Large intestine (tissue), 12 donors: ENCODE measurements at places on chromosomes 2 and 18. TPM values are rescaled to one million over a fixed set of nuclear protein-coding genes. Genes with fewer than 3 reads are reported as not detected.

Gene FNDC4
- polyA plus RNA-seq, result 4.2 TPM

Gene TUBA4B
- polyA plus RNA-seq, result not detected

GRCh38 chr2:8659092-8659734 lies 22.6 kb upstream of the ID2 start:
- DNase-seq, result no peak

DNA sequence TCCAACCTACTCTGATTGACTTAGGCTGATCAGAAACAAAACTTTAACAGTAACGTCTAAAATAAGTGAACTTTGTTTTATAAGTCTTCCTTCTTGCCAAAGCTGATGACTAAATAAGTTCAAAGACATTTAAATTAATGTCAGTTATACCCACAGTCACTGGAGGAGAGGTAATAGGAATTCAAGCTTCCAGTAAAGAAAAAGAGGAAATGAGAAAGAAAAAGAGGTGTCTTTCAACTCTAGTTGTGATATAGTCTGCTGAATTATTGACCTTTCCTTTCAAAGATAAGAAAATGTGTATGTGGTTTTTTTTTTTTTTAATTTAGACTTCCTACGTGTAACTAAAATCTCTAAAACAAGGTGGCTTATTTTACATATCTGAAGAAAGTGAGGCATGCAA lies 191.5 kb downstream of the SLC8A1 start:
- no peak for DNase-seq

DNA sequence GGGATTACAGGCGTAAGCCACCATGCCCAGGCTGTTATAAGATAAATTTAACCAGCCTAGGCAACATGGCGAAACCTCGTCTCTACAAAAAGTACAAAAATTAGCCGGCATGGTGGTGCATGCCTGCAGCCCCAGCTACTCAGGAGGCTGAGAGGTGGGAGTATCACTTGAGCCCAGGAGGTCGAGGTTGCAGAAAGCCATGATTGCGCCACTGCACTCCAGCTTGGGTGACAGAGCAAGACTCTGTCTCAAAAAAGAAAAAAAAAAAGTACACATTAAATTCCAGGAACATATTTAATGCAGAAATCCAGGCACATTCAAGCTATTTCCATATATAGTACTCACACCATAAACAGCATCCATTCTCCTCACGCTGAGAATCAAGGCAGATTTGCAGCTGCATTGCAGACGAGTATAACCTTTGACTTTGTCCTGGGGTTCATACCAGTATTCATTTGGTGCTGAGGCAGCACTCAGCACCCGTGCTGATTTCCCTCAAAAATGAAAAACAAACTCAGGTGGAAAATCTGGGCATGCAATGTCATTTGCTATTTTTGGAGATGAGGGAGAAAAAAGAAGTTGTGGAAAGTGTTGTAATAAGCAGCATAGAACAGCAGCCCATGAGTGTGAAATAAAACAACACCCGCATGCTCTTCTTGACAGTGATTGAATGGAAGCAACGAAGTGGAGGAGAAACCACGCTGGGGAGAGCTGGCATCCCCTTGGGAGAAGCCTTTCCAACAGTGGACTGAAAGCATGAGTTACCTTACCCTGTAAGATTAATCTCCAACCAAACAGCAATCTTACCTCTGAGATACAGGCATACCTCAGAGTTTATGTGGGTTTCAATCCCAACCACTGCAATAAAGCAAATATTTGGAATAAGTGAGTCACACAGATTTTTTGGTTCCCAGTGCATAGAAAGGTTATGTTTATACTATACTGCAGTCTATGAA lies 46.8 kb upstream of the ANXA4 start:
- DNase-seq, result no peak

GRCh38 chr2:162058973-162059668 lies 14.9 kb downstream of the DPP4 start:
- no peak for DNase-seq

DNA sequence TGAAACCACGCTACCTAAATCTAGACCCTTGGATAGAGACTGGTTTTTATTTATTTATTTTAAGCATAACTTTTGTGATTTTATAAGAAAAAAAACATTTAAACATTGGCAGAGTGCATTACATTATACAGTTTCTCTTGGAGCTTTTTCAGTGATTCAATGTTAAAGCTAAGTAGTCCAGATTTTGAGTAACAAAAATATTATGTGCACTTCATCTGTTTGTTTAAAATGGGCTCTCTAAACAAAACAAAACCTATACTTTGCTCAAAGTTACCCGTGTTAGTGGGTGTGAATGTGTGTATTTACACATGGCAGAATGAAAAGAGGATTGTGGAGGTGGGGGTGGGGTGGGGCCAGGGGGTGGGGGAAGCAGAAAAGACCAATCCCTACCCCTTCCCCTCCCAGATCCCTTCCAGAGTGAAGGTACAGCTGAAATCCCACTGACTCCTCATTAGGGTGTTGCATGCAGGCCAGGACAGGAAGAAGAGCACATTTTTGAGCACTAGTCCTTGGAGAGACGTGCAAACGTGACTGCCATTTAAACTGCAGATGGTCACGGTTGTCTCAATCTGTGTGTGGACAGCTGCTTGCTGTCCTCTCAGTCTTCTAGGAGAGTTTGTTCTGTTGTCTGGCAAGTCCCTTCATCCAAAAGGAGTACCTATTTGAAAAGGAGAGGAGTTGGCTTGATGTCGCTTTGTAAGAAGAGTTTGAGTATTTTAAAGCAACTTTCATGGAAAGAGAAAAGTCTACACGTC lies 303.0 kb downstream of the ICOS start:
- DNase-seq, result no peak

Gene ZBTB7C
- polyA plus RNA-seq, result 1.7 TPM

Gene RAD51AP2
- 0.06 TPM for polyA plus RNA-seq

DNA sequence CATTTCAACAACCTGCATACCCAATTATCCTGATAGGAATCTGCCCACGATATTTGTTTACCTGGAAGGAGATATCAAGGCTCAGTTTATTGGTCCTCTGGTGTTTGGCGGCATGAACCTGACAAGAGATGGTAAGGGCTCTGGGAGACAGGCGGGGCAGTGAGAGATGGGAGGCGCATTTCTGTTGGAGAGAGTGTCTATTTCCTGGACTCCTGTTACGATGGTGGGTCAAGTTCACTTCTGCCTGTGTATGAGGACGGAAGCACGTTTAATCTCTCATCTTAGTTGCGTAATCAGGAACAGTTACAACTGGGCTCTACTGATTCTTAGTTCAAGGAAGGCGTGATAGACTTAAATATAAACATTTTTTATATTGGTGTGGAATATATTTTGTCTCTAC lies 8.9 kb downstream of the PDCL3 start:
- peak; percentile 73 for DNase-seq

GRCh38 chr18:3104190-3105054 lies 91.5 kb upstream of the LPIN2 start:
- DNase-seq, result peak; percentile 39

GRCh38 chr2:68771211-68771751 lies 36.7 kb downstream of the ARHGAP25 start:
- no peak for DNase-seq

DNA sequence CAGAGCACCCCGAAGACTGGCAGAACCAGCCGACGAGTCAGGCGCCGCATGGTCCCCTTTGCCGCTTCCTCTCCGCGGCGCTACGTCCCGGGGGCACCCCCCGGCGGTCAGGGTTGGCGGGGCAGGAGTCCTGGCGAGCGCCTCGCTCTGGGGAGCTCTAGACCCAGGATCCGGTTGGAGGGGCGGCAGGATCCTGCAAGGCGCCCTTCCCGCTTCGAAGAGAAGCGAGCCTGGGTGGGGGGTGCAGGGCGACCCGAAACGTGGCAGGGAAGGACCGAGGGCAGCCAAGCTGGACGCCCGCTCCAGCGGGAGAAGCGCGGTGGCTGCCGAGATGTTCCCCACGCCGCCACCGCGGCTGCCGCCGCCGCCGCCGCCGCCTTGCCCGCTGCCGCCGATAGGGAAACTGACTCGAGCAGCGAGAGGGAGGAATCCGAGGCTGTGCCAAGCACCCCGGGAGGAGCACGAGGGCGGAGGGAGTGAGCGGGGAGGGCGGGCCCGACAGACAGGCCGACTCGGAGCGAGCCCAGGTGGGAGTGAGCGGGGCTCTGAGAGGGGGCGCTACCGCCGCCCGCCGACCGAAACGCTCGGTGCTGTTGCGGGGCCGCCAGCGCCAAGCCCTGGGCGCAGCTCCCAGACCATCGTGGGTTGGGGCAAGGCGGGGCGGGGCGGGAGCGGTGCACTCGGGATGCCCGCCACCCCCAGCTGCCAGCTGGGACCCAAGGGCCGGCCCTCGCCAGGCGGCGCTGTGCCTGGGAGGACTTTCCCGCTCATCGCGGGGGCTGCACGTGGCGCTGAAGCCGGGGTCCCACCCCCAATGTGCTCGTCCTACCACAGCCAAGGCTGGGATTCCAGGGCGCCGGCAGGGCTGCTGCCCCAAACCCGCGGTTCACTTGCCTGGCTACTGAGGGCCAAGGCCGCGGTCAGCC lies at the start of gene GALNT14:
TSS of gene GALNT14 (minus strand) at position 404 of the 926 bp plus-strand sequence. CDS start at position 50, 354 bp downstream.
- peak; percentile 50 for DNase-seq
